ENCODE measurements at places on chromosomes 12 and 14.

DNA sequence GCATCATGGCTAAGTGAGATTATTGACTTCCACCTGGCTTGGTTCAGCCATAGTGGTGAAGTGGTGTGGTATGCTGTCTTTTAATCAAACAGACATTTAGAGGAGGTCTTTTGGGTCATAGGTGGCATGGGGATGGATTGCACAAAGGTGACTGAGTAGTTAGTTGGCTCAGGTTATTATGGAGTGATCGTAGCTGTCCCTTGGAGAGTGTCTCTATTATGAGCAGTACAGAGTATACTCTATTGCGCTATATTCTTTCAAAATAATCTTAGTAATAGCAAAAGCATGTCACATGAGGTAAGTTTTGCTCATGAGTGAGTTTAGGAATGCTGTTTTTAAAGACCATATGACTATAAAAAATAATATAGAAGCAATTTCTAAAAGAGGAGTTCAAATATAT lies 60.4 kb downstream of the RASSF8 start:
- no peak for DNase-seq

DNA sequence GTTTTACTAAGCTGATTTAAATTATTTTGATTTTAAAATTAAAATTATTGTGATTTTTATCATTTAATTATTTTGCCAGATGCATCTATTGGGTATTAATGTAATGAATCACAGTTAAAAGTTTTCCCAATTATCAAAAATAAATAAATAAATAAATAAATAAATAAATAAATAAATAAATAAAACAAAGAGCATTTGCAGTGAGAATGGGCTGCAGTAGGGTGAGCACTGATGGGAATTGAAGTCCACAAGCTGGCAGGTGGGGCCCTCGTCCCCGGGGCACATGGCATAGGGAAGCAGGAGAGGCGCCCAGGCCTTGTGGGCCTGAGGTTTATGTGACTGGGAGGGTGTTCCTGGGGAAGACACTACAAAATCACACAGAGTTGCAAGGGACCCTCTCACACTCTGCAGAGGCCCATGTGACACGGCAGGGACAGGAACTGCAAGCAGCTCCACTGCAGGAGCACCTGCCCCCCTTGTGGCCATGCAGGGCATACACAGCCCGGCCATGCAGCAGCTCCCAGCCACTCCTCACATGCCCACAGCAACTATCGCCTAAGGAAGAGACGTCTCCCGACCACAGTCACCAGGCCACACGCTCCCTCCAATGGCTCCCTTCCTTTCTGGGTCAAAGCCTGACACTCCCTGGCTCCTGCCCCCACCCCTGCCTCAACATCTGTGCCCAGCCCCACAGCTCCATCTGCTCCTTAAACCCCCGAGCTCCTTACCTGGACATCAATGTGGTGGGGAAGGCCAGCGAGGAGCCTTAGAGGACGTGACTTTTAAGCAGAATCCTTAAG lies 256.3 kb upstream of the SFSWAP start:
- DNase-seq: no peak

DNA sequence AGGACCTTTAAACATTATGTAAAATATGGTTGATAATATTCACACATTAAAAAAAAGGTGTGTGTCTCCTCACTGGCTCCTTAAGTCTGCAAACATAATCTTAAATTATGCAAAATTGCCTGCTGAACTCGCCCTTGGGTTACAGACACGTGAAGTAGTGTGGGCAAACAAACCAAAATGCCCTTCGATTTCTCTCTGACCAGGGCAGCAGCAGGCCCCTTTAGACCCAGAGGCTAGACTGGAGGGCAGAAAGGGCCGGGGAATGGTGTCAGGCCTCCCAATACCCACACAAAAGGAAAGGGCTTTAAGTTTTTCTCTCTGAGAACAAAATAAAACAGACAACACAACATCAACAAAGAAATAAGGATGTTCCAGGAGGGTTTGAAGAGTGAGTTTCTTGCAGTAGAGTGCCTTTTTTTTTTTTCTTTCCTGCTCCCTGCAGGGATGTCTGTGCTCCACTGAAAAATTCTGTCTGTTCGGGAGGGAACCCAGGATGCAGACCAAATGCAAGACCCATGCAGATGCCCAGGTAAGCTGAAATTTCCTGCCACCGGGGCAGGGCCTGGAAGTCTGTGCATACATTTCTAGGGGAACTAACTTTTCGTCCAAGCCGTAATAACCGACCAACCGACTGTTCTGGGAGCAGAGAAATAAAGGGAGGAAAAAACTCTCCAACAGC lies 1.7 kb downstream of the TBX3 start:
- DNase-seq: no peak

- DNase-seq: no peak
These were observed 65.0 kb downstream of the CDK17 start for GRCh38 chr12:96335270-96335669.

DNA sequence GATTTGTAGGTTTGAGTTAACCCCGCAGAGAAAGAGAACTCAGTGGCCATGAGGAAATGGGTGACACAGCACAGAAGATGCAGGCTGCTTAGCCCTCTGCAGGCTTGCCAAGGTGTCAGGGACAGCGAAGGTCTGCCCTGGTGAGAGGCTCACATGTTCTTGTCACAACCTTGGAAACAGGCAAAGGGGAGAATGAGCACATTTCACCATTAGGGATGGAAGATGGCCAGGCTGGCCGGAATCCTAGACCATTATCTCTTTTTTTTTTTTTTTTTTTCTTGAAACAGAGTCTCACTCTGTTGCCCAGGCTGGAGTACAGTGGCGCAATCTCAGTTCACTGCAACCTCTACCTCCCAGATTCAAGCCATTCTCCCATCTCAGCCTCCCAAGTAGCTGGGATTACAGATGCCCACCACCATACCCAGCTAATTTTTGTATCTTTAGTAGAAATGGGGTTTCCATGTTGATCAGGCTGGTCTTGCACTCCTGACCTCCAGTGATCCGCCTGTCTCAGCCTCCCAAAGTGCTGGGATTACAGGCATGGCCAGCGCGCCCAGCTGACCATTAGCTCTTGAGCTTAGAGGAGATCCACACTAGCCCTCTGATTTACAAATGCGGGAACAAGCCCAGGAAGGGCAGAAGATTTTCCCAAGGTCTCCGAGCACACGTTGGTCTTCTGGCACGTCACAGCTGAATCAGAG lies 34.6 kb downstream of the LTBP2 start:
- no peak for DNase-seq

GRCh38 chr12:69947897-69948296 lies 122.9 kb downstream of the MYRFL start:
- DNase-seq: no peak

GRCh38 chr14:66129224-66129623 lies 356.9 kb upstream of the CCDC196 start:
- DNase-seq: no peak

GRCh38 chr12:64452559-64453329 lies 824 bp downstream of the TBK1 start:
- peak; percentile 20 for DNase-seq

DNA sequence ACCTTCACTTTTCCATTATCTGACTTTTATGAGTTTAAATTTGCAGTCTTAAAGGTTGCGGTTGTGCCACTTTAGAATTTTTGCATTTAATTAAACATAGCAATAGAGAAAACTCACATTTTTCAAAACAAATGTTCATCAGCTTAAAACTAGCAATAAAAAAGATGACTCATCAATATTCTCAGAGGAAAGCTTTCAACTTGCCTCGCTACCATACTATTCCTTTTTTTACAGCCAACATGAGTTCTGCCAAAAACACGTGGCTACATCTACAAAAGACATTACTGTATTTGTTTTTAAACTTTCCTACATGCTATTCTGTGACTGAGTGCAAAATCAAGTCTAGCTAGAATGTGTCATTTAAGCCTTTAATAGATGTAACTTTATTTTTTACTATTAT lies 497.1 kb downstream of the RPS29 start:
- DNase-seq: no peak

DNA sequence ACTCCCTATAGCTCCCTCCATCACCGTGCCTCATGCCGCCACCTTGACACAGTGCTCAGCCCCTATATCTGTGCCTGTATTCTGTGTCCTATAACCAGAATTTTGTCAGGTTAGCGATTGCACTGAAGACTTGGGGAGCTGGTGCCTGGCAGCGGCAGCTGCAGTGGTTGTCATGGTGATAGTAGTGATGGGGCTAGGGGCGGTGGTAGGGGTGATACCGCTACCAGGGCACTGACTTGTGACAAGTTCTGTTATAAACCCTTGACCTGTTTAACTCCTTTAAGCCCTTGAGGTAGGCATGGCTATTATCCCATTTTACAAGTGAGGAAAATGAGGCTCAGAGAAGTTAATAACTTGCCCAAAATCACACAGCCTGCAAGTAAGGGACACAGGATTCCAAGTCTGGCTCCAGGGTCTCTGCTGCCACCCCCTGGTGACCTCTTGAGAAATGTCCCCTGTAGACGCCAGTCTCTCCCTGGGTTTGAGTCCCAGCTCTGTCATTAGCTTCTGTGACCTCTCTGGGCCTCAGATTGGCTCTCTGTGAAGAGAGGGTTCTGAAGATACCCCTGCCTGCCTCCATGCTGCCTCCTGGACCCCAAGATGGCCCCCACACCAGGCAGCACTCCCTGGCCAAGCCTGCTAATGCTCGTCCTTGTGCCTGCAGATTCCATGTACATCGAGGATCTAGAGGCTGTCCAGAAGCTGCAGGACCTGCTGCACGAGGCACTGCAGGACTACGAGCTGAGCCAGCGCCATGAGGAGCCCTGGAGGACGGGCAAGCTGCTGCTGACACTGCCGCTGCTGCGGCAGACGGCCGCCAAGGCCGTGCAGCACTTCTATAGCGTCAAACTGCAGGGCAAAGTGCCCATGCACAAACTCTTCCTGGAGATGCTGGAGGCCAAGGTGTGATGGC lies 121.9 kb downstream of the ESRRB start:
- DNase-seq: no peak

DNA sequence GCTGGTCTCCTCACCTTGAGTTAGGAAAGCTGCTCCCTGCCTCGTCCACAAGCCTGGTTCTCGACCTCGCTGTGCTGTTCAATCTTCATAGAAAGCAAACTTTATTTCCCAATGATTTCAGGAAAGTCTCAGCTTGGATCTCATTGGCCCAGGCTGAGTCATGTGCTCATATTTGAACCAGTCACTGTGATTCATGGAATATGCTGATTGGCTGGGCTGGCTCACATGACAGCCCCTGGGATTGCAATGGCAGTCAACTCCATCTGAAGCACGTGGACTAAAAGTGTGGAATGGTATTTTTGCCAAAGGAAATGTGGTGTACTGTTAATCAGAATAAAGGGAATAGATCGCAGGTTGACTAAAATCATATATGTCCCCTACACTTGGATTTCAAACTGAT lies 396.6 kb downstream of the AACS start:
- no peak for DNase-seq

GRCh38 chr12:13503094-13503835 lies 306.7 kb downstream of the EMP1 start:
- no peak for DNase-seq

DNA sequence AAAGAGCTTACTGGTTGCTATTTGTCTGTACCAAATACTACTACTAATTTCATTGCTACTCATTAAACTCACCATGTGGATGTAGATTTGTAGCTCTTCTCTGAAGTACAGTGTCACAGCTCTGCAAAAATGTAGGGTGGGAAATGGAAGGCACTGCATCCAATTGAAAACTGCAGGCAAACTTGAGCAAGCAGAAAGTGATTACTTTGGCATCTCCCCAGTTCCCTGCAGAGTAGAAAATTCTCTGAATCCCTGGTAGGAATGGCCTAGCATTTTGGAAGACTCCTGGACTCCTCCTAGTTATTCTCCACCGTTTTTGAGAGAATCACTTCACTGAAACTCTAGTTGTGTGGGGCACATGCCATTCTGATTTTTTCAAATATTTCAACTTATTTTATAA lies 239.1 kb downstream of the DIO2 start:
- no peak for DNase-seq

DNA sequence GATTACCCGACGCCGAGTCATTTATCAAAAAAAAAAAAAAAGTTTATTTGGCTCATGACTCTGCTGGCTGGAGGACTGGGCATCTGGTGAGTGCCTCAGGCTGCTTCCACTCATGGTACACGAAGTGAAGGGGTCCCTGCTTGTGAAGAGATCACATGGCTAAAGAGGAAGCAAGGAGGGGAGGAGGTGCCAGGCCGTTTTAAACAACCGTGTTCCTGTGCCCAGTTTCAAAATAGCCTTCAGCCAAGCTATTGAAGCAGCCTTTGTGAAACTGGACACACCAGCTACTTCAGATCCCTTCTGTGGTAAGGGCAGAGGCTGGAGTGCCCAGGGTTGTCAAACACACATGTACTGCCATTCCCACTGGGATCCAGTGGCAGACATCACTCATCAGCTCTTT lies 7.6 kb downstream of the POP5 start:
- DNase-seq: no peak

DNA sequence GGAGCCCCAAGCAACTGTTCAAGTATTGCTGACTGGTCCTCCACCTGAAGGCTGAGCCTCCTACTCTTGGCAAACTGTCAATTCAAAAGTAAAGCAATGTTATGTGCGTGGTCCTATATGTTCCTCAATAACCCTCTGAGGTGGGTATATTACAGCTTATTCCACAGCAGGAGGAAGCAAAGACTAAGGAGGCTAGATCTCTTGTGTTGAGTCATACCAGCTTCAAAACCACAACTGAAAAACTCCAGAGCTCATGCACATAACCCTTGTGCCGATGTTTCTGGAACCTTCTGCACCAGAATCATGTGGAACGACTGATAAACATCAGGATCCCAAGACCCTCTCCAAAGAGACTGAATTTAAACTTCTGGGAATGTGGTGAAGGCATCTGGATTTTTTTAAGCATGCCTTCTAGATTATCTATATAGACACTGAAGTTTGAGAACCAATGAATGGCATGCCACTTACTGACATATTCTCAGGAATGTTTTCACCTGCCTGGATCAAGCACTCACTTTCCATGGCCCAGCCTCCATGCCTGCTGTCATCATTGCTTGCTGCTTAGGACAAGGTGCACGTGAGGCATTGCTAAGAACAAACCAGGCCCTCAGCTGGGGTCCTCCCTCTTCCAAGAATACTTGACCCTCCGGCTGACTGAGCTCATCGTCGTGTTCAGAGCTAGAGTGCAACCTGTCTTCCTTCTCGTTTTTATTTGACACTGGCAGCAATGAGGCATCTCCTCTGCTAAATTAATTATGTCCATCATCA lies 194.7 kb downstream of the BCL11B start:
- no peak for DNase-seq

GRCh38 chr12:125029761-125030358 lies 35.4 kb upstream of the AACS start:
- DNase-seq: no peak

DNA sequence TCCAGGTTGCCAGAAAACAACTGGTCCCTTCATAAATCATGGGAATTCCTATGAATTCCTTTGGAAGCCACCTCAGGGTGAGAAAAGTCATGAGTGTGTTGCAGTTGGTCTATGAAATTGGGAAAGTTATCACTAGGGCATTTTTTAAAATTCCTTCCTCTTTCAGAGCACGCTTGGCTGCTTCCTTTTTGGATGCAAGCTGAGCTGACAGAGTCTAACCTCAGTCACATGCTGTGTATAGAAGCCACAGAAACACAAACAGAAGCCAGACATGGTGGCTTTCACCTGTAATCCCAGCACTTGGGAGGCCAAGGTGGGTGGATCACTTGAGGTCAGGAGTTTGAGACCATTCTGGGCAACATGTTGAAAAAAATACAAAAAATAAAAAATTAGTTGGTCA lies 21.7 kb upstream of the HELB start:
- no peak for DNase-seq

GRCh38 chr12:112852127-112852526 lies 54.6 kb upstream of the OAS1 start:
- no peak for DNase-seq

Measured in left renal cortex interstitium (tissue), 4 donors.